ENCODE measurements at places on chromosomes 2 and 18. TPM values are rescaled to one million over a fixed set of nuclear protein-coding genes. Genes with fewer than 3 reads are reported as not detected.

ATP6V1B1 gene
- 3.0 TPM for total RNA-seq

IL36RN gene
- total RNA-seq, result not detected

DNA sequence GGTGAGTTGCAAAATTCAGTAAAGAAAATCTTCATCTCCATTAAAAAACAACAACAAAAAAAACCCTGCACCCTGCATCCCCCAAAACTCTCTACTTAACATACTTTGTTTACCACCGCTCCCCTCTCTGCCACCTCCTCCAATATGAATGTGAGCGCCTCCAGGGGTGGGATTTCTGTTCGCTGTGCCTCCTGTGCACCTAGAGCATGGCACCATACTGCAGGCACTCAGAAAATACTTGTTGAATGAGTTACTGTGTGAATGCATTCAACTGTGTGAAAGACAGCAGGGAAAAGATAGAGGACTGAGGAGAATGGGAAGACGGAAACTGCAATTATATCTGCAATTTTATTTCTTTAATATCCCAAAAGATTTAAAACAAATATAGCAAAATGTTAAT is 4.5 kb downstream of the CEBPZ start:
- DNase-seq, result no peak

DNA sequence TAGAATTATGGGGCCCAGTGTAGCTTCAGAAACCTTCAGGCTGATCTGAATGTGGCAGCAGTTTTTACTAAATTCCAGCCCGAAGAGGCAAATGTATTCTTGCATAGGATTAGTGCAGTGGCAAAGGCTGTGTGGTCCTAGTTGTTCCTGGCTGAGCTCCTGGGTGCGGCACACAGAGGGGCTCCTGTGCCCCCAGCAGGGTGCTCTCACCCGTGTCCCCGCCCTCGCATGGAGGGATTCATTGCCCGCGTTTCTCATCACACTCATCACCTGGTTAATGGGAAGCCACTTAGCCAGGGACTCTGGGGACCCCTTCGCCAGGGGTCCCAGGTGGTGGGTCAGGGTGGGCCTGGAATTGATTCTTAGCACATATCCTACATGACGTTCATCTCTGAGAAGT is 3.9 kb downstream of the KCNG2 start:
- DNase-seq, result no peak

GRCh38 chr2:72126186-72127100 is 21.2 kb downstream of the CYP26B1 start:
- DNase-seq, result no peak

GRCh38 chr2:111139637-111140317 is 19.1 kb downstream of the BCL2L11 start:
- no peak for DNase-seq

- peak; percentile 25 for DNase-seq
Measured at GRCh38 chr2:98795891-98796676, 65.2 kb upstream of the MGAT4A start.

DNA sequence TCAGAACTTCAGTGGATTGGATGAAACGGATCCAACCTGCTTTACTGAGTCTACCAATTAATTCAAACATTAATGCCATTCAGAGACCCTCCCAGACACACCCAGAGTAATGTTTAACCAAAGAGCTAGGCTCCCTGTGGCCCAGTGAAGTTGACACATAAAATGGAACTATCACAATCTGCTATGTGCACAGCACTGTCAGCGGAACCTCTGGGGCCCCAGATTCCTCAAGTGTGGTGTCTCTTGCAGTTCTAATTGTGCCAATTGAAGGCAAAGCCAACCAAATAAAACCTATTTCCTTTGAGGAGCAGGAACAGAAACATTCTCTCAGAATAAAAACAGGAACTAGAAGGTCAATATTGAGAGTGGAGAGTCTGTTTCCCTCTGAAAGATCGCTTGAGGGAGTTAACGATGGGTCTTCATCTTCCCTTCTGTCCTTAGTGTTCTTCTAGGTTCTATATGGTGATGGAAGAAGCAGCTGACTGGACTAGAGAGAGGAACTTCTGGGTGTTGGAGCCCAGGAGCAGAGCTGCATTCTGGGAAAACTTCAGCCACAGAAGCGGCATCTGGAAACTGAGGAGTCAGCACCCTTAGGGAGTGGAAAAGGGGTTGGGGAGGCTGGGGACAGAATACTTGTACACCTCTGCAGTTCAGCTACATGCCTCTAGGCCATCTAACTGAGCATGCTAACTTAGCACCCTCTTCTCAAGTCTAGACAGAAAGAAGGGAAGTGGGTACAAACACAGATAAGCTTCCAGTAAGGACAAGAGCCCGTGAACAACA is 174.4 kb upstream of the FBXO11 start:
- no peak for DNase-seq

GRCh38 chr2:213923543-213923942 is 487.3 kb upstream of the VWC2L start:
- DNase-seq, result no peak
